LoVo (cell line): ENCODE measurements at places on chromosomes 4 and X.

GRCh38 chr4:7473081-7473480, 38.4 kb upstream of the PSAPL1 start:
- DNase-seq: no peak

DNA sequence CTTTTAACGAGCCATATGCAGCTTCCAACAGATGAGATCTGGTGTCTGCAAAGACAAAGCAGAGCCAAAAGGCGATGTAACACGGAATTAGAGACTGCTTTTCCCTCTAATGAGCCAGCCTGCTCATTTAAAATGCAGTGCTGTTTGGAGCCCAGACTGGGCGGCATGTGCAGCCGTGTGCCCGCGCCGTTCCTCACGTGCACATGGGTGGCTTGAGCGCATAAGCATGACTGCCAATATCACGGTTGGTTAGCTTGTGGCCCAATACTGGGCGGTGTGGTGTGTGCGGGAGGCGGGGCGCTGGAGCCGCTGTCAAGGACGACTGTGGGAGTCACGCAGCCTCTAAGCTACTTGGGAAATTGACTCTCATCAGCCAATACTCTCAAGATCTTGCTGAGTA, 87.0 kb upstream of the SCOC start:
- no peak for DNase-seq

DNA sequence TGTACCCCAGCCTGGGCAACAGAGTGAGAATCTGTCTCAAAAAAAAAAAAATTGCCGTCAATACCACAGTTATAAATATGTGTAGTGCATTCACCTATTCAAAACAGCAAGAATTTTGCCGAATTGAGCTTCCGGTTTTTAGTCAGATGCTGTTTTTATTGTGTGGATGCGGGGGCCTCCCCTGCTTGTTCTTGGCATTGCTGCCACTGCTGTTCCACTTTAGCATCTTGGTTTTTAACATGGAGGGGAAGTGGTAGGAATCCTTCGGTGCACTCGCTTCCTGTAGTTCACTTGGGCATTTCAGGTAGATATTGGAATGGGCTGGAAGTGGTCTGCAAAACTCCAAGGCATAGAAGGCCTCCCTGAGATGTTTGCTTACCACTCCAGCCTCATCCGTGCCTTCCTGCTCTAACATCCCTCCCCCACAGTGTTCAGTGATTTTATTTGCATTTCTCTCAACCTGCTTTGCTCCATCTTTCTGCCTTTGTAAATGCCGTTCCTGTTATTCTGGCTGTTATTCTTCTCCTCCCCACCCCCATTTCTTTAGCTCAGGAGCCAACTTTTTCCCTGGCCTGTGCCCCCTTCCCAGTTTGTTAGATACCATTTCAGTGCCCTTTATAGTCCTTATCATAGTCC, 25.5 kb downstream of the MOB1B start:
- no peak for DNase-seq

- no peak for DNase-seq
Measured at GRCh38 chr4:76954489-76954888, 4.9 kb downstream of the SEPTIN11 start.

GRCh38 chr4:142823796-142824195, 22.3 kb downstream of the INPP4B start:
- no peak for DNase-seq

- DNase-seq: no peak
Measured at GRCh38 chrX:48530736-48531135, 8.8 kb upstream of the TBC1D25 start.

DNA sequence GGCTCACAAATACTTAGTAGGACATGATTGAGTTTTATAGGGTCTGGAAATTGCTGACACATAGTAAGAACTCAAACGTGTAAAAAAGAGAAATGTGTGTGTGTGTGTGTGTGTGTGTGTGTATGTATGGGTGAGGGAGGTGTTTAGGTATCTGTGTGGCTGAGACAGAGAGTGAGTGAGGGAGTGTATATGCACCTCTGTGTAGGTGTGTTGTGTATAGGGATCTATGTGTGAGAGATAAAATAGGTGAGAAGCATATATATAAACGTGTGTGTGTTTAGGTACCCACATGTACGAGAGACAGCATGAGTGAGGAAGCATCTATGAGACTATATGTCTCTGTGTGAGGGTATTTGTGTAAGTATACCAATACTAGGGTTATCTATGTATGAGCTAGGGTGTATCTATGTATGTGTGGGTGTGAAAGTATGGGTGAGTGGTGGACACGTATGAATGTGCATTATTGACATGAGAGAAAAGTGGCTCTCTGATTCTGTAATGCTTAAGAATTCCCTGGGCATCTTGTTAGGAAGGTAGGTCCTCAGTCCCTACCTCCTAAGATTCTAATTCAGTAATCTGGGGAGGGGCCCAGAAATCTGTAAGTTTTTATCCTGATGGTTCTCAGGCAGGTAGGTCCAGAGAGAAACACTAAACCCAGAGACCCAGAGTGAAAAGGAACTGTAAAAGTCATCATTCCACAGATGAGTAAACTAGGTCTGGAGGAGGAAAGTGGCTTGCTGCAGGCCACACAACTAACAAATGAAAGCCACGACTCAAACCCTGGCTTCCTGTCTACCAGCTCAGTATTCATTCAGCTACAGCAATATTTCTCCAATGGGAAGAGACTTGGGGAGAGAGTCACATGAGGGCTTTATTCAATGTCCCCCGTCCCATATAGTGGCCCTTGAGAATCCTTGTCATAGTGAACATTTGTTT, 237.0 kb downstream of the IDS start:
- DNase-seq: no peak

- no peak for DNase-seq
Measured at GRCh38 chr4:27187786-27188185, 327.1 kb downstream of the STIM2 start.

DNA sequence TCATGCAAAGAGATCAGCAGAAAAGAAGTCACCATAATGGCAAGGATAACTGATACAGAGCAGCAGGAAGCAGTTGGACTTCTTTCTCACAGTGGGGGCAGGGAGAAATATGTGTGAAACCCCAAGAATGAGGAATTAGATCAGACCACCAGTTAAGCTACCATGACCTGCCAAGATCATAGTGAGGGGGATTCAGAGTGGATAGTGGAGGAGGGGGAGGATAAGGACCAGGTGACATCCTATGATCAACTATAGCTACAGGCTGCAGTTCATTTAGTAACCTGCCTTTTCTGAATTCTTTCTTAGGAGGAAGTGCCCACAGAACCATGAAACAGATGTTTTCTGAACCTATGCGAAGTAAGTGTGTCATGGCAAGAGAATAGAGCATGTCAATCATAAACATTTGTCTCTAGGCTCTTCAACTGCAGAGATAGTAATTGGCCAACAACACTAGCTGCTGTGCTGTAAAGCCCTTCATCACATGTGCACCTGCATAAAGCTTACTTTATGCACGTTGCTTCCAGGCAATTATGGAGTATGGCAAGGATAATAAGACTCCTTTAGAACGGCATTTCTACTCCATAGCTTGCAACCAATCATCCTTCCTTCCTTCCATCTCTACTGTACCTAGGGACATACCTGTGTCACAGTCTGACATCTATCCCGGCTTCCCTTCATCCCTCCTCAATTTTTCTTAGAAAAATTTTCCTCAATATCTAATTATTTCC, 329.7 kb downstream of the EPHA5 start:
- no peak for DNase-seq

DNA sequence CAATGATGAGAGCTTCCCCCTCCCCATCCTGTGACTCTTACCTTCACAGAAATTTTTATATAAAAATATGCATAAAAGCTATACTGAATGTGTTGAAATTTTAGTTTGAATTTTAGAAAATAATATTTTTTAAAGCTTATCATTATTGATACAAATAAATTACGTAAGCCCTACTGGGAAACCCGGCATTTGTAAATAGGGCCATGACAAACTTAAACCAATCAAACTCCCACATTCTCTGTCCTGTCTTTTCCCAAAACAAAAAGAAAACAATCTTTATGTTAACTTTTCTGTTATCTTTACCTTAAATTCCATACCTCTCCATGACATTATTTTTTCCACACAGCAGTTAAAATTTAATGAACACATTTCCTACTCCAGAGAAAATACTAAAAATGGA, 2.6 kb downstream of the CNOT6L start:
- no peak for DNase-seq

DNA sequence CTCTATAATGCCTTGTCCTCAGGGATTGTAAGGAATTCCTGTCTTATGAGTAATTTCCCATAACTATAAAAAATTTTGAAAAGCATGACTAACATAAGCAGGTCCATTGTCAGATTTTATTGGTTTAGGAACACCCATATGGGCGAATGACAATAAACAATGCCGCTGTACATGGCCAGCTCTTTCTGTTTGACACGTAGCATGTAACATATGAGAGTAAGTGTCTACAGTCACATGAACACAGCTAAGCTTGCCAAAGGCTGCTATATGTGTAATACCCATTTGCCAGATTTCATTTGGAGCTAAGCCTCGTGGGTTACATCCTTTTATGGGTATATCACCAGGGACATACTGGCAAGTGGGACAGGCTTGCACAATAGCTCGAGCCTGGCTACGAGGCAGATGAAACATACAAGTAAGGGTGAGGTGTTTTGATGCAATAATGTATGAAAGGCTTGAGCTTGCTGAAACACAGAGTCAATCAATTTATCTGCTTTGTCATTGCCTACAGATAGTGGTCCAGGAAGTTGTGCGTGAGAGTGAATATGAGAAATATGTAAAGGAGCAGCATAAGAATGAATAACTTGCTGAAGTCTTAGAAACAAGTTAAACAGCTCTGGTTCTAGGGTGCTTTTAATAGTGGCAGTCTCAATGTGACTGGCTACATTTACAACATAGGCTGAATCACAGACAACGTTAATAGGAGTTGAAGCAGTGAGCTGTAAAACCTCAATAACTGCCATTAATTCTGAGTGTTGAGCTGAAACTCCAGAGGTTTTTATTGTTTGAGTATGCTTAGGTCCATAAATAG, 67.4 kb upstream of the UGT2B10 start:
- peak; percentile 29 for DNase-seq

- DNase-seq: no peak
Measured at GRCh38 chr4:71444395-71444794, 105.6 kb downstream of the SLC4A4 start.

DNA sequence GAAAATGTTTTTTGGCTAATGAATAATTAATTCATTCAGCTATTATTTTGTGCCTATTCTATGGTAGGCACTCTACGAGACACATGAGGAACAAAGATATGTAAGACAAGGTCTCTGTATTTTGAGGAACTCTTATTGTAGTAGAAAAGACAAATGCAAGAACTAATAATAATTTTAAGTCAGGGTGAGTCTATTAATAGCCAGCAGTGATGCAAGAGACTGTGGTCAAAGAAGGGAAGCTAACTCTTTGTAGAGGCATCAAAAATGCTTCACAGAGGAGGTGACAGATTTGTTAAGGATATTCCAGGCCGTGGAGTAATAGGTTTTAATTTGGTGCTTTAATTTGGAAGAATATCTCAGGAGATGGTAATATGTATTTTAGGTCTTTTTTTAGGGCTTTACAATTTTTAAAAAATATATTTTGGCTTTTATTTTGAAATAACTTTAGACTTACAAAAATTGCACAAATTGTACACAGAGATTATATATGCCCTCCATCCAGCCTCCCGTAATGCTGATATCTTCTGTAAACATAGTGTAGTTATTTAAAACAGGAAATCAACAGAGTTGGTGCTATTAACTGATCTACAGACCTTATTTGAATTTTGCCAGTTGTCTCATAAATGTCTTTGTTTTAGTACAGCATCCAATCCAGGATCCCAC, 48.1 kb downstream of the DCLK2 start:
- no peak for DNase-seq

DNA sequence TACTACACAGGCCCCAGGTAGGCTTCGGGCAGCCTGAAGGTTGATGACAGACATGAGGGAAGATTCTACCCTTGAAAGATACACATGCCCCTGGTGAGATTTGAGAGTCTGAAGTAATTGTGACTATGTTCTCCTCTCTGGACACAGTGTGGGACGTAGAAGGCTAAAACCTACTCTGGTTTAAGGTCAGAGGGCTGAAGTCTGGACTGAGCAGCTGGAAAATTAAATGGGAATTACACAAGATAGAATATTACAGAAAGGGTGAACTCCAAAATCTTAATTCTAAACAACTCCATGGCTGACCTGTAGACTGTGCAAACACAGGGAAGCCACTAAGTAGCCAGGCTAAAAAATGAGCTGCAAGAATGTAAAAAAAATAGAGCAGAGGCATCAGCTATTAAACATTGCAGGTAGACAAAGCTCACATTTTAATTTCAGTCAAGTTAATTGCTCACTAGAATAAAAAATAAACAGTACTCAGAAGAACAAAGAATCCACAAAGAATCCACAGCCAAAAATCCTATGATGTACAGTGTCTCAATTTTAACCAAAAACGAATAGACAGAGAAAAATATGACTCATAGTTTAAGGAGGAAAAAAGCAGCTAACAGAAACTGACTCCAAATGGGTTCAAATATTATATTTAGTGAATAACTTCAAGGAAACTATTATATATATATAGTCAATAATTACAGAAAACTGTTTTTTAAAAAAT, 170.4 kb downstream of the PCDH18 start:
- no peak for DNase-seq

DNA sequence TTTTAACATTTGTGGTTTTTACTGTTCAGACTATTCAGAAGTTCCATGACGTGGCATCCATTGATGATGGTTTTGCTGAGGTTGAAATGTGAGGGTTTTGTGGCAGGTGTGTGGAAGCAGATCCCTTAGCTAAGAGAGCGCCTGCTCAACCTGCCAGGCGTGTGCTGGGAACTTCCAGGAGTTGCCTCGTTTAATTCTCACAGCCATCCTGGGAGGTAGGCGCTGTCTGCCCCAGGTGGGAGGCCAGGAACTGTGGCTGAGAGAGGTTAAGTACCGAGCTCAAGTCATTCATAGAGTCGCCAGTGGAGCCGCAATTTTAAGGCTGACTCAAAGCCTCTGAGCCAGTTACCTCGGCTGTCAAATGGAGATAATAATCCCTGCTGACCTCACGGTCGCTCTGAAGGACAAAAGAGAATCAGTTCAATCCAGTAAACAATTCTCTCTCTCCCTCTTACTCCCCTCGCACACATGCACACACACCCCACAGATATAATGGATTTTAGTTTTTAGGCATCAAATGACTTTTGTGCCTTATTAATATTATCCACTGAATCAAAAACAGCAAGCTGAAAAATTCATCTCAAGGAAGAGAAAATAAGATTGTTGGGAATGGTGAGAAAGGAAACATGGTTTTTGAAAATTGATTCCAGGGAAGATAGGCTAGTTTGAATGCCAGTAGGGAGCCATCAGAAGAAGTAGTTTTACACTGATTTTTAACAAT, 171.3 kb downstream of the PTTG2 start:
- DNase-seq: no peak

DNA sequence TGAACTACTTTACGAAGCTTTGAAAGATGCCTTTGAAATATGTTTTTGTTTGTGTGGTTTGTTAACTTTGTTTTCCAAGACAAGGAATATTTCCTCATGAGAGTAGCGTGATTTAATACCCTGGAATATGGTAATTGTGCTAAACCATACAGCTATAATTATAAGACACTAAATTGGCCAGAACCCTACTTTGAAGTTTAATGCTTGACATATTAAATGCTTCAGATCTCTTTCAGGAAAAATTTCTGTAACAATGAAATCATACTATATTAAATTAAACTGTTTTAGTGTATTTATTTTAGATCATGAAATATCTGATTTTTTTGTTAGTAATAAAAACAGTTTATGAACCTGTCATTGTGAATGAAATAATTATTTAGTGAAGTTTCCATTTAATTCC, 63.5 kb downstream of the DCLK2 start:
- DNase-seq: no peak
